Upper lobe of left lung (tissue), 6 donors: ENCODE measurements at places on chromosomes 16 and 17. TPM values are rescaled to one million over a fixed set of nuclear protein-coding genes. Genes with fewer than 3 reads are reported as not detected.

- DNase-seq: no peak
Observed at GRCh38 chr16:10983159-10983558, 38.8 kb downstream of the CLEC16A start.

HOXB8 gene
- total RNA-seq: not detected

- no peak for DNase-seq
Observed at GRCh38 chr17:16473044-16474011, 18.7 kb downstream of the LRRC75A start.

- no peak for DNase-seq
Observed at GRCh38 chr17:16886655-16887322, 85.1 kb downstream of the TNFRSF13B start.

- peak; percentile 85 for DNase-seq
Observed at GRCh38 chr17:78133971-78134898, 3.7 kb downstream of the TMC8 start.

C17orf78 gene
- total RNA-seq: not detected

GRCh38 chr16:9053006-9053601 is 38.3 kb upstream of the HAPSTR1 start:
- no peak for DNase-seq

GRCh38 chr16:51268237-51268636 is 117.2 kb upstream of the SALL1 start:
- no peak for DNase-seq
